ENCODE measurements at places on chromosomes 4 and X.
A peak's percentile ranks its signal among the peaks of the same experiment; 100 is the strongest.

- no peak for DNase-seq
Observed at GRCh38 chr4:162154862-162155540, 8.8 kb downstream of the FSTL5 start.

GRCh38 chr4:10074767-10075105 is 41.9 kb downstream of the WDR1 start:
- DNase-seq, result no peak

DNA sequence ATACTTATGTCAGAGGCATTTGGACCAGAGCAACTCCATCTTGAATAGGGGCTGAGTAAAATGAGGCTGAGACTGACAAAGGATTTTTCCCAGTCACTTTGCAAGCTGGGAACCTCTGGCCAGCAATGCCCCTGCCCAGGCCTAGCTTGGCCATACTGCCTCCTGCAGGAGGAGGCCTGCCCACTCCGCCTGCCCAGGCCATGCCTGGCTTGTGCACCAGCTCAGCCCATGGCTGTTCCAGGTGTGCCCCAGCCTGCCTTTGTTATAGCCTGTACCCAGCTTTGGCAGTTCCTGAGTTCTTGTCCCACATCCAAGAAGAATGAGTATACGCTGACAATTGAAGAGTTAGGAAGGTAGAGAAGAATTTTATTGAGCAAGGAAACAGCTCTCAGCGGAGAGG is 176.1 kb downstream of the AASDH start:
- DNase-seq, result no peak

- DNase-seq, result no peak
Observed at GRCh38 chrX:47683829-47684205, 24.8 kb upstream of the UXT start.

GRCh38 chr4:156778093-156778492 is 193.5 kb downstream of the PDGFC start:
- DNase-seq, result no peak

- DNase-seq, result peak; percentile 29
Observed at GRCh38 chrX:119008110-119008744, 33.8 kb downstream of the LONRF3 start.

GRCh38 chr4:183589461-183590099 is 69.4 kb downstream of the RWDD4 start:
- DNase-seq, result no peak

DNA sequence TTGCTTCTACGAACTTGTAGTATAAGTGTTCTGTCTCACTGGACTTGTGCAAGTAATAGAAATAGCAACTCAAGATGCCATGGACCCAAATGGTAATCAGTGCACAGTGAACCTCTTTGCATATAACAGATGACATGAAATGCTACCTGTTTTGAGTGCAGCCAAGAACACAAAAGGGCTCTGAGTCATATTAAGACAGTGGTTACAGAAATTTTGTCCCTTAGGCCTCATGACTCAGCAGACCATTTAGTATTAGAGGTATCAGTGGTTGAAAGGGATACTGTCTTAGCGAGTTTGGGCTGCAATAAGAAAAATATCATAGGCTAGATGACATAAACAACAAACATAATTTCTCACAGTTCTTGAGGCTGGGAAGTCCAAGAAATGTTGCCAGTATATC is 502.9 kb upstream of the PCDH10 start:
- DNase-seq, result no peak

DNA sequence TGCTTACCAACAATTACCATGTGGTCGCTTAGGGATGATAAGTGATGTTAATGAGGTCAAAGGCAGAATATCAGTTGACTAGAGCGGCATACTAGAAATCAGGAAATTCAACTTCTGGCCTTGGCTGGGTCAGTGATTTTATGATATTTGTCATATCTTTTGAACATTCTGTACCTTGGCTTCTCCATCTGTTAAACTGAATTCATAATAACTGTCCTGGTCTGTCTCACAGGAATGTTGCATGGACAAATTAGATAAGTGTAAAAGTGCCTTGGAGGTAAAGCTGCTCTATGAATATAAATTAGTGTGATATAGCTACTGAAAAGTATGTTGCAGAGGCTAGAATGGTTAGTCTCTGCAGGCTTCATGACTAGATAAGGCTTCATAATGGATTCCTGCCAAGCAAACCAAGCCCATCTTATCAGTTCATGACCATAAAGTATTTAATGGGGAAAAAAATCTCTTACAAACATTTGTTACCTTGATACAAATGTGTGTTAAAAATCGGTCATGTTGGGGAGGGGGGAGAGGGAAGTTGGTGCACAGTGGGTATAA is 104.6 kb upstream of the BMPR1B start:
- no peak for DNase-seq

GRCh38 chr4:87118421-87118820 is 102.0 kb downstream of the KLHL8 start:
- no peak for DNase-seq

DNA sequence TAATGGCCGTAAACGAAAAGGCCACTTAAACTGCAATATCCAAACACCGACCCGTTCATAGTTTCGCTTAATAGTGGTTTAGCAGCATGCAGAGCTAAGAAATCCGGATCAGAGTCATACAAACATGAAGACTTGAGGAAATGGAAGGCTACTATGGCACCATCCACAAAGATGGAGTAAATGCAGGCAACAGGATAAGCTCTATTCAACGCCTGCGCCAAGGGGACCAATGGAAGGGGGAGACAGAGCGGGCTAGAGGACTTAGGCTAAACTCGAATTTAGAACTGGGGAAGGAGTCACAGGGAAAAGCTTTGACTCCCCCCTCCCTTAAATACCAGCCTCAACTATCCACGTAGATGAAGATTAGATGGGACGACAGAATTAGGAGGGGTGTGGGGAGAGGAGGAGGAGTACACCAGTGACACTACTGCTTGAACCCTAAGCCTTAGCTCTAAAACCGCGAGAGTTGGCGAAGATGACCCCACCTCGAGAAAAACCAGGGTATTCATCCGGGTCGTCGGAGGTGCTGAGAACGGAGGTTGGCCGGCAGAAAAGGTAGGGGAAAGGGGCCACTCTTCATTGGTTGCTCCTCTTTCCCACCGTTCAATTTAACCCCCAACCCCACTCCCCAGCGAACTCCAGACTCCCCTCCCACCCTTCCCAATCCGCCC is 3.5 kb downstream of the HUWE1 start:
- DNase-seq, result peak; percentile 23

DNA sequence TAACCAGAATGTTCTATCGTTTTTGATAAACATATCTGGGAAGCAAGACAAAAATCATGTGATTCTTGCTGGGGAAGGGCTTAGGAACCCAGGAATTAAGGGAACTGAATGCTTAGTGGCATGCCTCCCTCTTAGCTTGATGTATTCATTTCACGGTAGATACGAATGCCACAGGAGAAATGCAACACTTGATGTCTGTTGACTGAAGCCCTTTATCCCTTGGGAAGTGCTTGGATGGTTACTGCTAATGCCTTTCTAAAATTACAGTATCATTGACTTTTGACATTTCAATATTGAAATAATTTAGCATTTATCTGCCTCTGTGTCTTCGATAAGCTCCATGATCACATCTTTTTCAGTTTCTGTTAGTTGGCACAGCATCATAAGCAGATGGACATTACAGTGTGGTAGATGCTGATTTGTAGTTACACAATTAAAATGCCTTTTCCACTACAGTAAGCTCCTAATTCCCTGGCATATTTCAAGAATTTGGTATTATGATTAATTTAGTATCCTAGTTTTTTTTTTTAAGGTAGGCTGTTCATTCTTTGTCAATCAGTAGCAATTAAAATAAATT is 226.7 kb downstream of the ARHGAP10 start:
- no peak for DNase-seq

DNA sequence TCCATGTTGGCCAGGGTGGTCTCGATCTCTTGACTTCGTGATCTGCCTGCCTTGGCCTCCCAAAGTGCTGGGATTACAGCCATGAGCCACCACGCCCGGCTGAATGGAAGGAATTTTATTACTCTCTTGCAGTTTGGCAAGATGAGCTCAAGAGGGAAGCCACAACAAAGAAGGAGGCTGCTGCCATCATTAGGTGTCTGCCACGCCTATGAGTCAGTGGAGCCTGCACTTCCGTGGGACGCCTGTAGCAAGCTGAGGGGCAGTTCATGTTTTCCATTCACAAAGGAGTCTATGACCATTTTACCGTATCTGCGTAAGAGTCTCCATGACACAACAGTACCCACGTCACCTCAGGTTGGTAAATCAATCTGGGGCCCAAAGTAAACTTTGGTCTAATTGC is 51.2 kb upstream of the CHRNA9 start:
- DNase-seq, result peak; percentile 67

GRCh38 chrX:150569155-150569477 is 695 bp downstream of the MTM1 start:
- no peak for DNase-seq

DNA sequence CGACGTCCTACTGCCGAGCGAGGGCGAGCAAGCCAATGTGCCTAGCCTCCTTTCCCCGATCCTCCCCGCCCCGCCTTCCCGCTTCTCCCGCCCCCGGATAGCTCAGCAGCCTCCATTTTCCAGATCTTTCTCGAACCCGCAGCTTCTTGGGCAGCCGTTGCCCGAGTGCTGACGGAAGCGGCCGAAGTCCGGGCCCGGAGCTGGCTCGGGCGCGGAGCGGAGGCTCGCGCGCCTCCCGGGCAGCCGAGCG is 172 bp upstream of the HSPA4L start:
- DNase-seq, result no peak

DNA sequence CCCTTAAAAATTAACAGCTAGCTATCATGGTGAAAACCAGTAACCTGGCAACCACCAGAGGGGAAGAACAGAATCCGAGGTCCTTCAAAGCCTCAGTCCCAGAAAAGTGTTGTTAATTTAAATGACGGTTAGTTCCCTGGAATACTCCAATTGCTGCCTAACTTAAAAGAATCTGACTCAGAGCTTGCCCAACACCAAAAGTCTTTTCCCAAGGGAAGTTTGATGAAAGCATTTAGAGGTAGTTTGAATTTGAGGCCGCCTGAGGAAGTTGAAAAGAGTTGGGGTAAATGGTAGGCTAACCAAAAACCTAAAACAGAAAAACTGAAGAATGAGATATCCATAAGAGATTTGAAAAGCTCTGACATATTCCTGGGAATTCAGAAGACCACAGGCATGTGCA is 46.6 kb downstream of the IL13RA2 start:
- no peak for DNase-seq

DNA sequence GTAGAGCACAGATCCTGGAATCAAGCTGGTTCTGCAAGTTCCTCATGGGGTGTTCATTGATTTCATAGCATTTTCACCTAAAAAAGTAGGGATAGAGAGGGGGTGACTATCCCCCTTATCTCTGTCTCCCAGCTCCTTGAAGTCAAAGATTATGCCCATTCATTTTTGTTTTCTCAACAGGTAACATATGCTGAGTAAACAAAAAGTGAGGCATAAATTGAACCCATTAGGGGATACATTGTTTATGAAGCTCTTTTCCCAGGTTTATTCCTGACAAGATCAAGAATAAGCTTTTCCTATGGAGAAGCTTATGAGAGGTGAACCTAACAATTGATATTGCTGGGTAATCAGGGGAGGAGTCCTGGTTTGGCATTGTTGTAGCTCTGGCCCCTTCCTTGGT is 9.2 kb upstream of the ANAPC4 start:
- no peak for DNase-seq

DNA sequence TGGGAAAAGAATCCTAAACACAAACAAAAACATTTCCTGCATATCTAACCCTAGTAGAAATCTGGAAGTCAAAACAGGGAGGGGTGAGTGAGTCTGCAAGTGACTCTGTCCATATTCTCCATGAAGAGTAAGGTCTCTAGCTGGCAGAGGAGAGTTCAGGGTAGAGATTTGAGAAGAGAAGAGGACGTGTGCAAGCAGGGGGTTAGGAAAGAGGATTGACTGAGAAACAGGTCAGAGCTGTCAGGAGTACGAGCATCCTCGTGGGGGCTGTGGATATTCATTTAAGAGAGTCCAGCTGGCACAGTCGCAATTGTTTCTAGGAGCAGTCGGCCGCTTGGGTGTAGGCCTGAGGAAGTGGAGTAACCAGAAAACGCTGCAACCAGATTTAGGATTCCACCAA is 27.9 kb downstream of the PROM1 start:
- no peak for DNase-seq

- no peak for DNase-seq
Observed at GRCh38 chr4:53800741-53801140, 209.5 kb upstream of the LNX1 start.

All from stimulated activated CD4-positive, alpha-beta T cell treated with anti-CD3 and anti-CD28 coated beads, Interleukin-12 subunit alpha, Interleukin-12 subunit beta, amount 100 ng/mL, for 4 hours (primary cell).